ENCODE measurements at places on chromosomes 7 and 10.

DNA sequence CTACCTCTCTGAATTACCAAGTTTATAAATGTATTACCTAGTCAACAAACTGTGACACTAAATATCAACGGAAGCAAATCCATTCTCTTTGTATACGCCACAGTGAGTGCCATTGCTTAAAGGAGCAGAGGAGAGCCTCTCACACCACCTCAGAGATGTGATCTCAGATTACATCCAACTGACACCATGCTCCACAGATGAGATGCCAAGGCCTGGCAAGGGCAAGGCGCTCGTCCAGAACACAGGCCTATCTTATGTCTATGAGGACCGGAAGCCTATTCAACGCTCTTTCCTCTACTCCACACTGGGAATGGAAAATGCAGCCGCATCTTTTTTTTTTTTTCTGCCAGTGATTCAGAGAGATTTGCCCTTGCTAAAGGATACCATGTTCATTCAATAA, 11.4 kb downstream of the PDIA4 start:
- DNase-seq = no peak

DNA sequence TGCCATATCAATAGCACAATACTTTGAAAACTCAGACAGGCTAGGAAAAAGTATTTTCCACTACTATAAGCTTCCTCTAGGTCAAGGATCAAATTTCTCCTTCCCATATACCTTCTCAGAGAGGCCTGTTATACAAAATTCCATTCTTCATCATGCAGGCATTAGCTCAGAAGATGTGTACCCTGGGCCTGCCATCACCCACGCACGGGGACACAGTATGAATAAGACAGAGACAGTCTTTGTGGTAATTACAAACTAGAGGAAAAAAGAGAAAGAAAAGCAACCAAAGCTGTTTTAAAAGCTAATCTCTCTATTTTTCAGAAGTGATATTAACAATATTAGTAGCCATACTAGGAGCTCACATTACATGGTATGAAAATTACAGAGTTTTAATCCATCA, 236.8 kb upstream of the AOAH start:
- no peak for DNase-seq

DNA sequence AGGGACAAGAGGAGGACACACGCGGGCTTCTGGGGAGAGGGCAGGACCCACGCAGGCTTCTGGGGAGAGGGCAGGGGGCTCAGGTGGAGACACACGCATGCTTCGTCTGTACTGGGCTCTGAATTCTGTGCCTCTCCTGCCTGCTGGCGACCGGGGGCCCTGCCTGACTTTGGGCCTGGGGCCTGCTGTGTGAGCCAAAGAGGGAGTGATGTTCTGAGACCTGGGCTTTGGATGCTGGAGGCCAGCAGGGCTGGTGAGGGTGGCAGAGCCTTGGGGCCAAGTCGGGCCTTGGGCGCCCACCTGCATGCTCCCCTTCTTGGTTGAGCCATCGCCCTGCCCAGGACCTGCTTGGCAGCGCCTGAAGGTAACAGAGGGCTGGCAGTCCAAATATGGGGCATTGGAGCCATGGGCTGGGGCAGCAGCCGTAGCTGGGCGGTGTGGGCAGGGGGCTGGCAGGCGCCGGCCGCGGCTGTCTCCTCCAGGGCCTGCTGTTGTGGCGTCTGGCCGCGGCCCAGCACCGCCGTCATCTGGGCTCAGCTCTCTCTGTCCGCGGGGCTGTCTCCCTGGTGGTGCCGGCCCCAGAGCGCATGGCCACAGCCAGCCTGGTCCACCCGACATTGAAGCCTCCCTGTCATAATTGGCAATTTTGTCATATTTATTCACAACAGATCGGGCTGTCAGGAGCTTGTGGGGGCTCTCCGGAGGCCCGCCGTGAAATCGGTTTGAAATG, 78.9 kb downstream of the UNCX start:
- DNase-seq = no peak

DNA sequence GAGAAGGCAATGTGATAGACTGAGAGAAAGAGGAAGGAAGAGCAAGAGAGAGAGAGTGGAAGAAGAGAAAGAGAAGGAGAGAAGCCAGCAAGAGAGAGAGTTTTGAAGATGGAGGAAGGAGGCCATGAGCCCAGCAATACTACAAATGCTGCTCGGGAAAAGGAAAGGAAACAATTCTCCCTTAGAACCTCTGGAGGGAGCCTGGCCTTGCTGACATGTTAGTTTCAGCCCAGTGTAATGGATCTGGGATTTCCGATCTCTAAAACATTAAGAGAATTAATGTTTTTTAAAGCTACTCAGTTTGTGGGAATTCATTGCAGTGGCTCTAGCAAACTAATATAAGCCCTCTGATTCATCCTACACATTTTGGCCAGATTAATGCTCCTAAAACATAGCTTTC, 206.8 kb upstream of the MTPN start:
- DNase-seq = no peak

GRCh38 chr7:70719125-70719524, 412.8 kb upstream of the GALNT17 start:
- DNase-seq = no peak

GRCh38 chr10:32031920-32032319, 24.3 kb downstream of the KIF5B start:
- no peak for DNase-seq

GRCh38 chr7:142457146-142457703, 199.4 kb upstream of the PRSS58 start:
- DNase-seq = no peak

GRCh38 chr7:140661124-140661523, 11.6 kb upstream of the ADCK2 start:
- DNase-seq = no peak

DNA sequence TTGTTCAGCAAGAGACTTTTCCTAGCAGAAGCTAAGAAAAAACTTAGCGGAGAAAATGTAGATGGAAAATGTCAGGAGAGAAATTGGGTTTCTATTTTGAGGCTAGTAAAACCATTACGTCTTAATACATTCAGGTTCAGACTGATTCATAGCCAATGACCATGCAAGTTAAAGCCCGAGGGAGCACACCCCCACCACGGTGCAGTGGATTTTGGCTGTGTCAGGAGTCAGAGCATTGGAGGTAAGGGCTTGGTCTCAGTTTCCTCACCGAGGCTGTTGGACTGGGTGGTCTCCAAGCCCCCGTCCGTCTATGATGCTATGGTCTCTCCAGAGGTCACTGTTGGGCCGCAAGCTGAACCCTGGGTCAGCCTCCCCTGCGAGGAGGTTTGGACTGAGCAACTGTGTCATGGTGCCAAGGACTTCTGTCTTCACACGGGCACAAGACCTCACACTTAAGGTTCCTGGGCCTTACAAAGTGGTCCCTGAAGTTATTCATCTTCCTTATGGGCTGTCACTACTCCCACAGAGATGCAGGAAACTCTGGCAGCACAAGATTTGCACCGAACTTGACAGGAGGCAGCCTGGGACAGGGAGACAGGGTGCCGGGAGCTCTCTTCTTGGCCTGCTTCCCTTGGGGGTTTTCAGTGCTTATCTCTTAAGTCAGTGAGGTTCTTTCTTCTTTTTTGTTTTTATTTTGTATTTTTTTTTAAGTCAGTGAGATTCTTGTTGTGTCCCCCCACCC, 186.8 kb downstream of the PHTF2 start:
- DNase-seq = no peak

DNA sequence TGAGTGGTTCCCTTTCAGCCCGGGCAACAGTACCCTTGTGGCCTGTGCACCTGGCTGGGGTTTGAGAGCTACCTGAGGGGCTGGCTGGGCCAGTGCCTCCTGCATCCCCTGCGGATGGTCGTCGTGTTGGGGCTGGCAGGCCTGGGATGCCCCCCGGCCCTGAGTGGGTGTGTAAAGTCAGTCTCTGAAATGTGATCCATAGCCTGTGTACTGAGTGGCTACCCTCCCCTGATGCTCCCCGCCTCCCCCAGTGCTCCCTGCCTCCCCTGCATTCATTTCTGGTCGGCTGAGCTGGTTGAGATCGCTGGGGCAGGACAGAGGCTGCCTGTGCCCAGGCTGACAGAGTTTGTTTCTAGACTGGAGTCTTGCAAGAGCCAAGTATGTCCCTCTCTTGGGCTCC, 9.3 kb downstream of the ZNF316 start:
- no peak for DNase-seq

- no peak for DNase-seq
Measured at GRCh38 chr7:80775897-80776296, 137.5 kb downstream of the CD36 start.

GRCh38 chr7:71925663-71926062, 486.5 kb downstream of the CALN1 start:
- no peak for DNase-seq

DNA sequence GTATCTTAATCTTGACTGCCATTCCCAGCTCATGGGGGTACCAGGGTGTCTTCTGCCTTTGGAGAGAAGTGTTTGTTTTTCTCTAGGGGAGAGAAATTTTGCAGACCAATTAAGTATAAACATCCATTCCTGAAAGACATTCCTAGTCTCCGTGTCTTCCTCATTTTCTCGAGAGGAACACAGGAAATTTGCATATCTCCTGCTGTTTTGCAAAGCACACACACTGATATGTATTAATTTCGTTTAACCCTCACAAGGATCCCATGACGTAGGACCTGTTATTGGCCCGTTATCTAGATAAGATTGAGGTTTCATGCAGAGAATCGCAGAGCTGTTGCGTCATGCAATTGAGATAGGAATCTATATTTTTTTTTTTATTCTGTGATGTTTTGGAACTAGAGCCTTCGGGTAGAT, 944 bp downstream of the RHBDD2 start:
- DNase-seq = no peak
